Fibroblast of gingiva (primary cell): ENCODE measurements at places on chromosomes 11 and 22.

DNA sequence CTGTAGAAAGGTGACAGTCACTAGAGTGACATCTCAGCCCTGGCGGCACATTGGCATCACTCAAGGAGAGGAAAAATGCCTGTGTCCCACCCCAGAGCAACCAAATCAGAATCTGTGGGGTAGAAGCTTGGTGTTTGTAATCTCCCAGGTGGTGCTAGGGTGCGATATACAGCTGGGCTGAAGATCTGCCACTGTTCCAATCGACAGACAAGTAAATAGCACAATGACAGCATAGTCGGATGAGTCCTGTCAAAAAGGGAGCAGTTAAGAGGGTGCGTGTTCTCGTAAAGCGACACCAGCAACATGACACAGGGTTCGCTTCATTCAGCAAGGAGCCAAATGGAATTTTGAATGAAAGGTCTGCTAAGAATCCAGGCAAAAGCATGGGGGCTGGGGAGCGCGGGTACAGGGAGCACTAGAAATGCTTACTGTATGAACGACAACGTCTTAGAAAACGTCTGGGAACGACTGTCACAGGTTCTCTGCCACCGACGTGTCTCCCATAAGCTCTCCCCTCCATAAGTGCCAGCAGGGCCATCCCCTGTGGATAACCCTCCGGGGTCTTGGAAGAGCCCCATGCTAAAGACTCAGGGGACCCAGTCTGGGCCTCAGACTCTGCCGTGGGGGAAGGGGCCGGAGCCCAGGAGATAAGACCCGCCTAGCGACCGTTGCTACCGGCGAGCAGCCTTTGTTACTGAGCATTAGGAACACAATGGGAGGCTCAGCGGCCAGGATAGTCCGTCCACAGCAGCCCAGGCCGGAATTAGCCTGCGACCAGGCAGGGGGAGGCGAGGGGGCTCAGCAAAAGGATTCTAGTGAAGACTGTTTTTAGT lies 20.8 kb downstream of the ADA2 start:
- no peak for DNase-seq

DNA sequence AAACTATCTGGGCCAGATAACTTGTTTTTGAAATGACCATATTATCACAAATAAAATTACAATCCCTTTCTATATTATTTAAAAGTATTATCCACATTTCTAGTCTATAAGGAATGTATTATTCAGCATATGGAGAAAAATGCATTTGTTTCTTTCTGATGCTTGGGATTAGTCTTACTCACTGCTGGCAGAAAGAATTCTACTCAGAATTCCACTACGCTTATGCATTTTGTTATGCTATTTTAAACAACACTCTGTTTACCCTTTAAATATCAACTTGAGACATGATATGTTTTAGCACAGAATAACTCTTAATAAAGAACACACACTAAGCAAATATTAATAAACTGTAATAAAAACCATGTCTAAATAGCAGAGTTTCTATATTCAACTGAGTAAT lies 77.6 kb upstream of the ANO3 start:
- DNase-seq, result peak; percentile 34

DNA sequence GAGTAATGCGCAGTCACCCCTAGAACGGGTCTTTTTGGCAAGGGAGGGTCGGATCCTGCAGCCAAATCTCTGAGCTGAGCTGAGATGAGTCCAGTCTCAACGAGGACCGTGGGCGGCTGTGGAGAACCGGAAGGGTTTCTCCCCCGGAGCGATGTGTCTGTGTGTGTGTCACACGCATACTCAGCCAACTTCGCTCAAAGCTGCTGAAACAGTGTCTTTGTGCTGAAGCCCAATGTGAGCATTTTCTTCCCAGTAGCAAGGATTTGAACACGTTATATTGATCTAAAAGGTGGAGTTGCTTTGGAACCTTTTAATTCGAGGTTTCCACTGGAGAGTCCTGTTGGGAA lies 1.4 kb upstream of the CELSR1 start:
- no peak for DNase-seq

- DNase-seq, result no peak
Measured at GRCh38 chr22:43110444-43110926, at the start of gene BIK. TSS of gene BIK (plus strand) at chr22:43110750. CDS start at chr22:43124023, 13,273 bp downstream.

DNA sequence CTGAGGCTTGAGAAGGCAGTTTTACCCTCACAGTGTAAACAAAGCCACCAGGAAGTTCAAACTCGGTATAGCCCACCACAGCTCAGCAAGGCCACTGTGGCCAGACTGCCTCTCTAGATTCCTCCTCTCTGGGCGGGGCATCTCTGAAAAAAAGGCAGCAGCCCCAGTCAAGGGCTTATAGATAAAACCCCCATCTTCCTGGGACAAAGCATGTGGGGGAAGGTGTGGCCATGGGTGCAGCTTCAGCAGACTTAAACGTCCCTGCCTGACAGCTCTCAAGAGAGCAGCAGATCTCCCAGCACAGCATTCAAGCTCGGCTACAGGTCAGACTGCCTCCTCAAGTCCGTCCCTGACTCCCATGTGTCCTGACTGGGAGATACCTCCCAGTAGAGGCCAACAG lies 69.7 kb downstream of the TTC28 start:
- no peak for DNase-seq

DNA sequence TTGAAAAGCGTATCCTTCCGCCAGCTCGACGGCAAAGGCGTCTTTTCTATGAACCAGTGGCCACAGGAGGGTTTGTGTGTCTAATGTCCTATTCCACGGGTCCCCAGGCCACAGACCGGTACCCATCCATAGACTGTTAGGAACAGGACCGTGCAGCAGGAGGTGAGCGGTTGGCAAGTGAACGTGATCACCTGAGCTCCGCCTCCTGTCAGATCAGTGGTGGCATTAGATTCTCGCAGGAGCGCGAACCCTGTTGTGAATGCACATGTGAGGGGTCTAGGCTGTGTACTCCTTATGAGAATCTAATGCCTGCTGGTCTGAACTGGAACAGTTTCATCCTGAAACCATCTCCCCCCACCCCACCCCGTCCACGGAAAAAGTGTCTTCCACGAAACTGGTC lies 62.7 kb upstream of the KCNQ1OT1 start:
- DNase-seq, result no peak

DNA sequence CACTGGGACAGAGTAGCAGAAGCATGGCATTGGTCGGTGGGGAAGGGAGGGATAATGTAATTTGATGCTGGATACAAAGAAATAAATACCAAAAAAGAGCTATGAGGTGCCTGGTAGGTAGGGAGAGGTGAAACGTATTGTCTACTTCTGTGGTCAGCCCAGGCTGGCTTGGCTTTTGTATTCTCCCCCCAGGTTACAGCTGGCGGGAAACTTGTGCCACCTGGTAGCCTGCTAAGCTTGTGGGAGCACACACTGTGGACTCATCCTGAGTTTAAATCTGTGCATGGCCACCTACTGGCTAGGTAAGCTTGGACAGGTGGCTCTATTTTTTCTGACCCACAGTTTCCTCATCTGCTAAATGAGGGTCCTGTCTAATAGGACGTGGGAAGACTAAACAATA lies 165.2 kb upstream of the E2F8 start:
- no peak for DNase-seq

GRCh38 chr11:132551016-132551415 lies 981.3 kb downstream of the OPCML start:
- DNase-seq, result no peak

GRCh38 chr11:125177543-125177942 lies 13.0 kb downstream of the PKNOX2 start:
- no peak for DNase-seq

- DNase-seq, result peak; percentile 62
Measured at GRCh38 chr11:95595973-95596489, 193.6 kb downstream of the FAM76B start.

DNA sequence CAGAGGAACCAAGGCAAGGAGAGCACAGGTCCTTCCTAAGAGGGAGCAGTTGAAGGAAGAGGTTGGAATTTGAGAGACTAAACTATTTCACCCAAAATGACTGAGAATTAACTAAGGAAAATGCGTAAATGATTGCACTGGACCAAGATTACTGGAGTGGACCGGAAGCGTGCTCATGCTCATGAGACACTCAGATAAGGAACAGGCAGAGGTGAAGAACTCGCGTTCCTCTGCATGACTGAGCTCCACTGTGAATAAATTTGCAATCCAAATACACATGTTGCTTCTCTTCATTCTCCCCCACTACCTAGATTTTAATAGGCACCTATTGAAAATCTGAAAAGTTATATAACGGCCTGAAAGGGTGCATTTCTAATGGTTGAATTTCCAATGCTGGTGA lies 207.0 kb downstream of the KIRREL3 start:
- no peak for DNase-seq

DNA sequence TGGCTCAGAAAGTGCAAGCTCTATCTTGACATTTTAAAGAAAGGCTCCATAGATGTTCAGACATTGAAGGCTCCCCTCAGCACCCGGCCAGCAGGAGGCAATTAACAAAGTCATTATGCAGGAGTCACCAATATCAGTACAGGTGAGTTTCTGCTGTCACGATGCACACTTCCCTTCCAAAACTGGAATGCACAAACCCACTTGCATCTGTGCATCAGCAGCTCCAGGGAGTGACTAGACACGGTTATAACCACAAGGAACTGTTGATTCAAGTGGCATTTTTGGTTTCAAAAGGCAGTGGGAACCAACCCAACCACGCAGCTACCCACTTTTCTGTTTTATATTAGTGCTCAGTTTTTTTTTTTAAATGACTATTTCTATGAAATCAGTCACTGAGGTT lies 293.9 kb upstream of the NARS2 start:
- DNase-seq, result no peak

- DNase-seq, result no peak
Measured at GRCh38 chr11:123110397-123110796, 48.5 kb upstream of the HSPA8 start.

GRCh38 chr22:44870021-44870420 lies 117.6 kb downstream of the ARHGAP8 start:
- DNase-seq, result no peak

- DNase-seq, result no peak
Measured at GRCh38 chr11:96314326-96315020, 28.5 kb downstream of the MAML2 start.

DNA sequence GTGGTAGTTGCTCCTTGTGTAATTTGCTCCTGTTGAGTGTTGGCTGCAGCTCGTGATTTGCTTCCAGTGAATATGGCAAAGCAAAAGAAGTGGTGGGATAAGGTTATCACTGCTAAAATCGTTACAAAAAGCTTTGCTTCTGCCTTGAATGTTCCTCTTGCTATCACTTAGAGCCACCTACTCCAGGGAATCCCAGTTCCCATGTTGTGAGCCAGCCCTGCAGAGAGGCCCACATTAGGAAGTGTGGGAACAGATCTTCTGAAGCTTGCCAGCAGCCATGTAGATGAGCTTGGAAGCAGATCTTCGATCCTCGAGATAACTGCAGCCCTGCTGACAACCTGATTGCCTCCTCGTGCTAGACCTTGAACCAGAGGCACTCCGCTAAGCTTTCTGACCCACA lies 71.0 kb downstream of the SPECC1L start:
- no peak for DNase-seq

DNA sequence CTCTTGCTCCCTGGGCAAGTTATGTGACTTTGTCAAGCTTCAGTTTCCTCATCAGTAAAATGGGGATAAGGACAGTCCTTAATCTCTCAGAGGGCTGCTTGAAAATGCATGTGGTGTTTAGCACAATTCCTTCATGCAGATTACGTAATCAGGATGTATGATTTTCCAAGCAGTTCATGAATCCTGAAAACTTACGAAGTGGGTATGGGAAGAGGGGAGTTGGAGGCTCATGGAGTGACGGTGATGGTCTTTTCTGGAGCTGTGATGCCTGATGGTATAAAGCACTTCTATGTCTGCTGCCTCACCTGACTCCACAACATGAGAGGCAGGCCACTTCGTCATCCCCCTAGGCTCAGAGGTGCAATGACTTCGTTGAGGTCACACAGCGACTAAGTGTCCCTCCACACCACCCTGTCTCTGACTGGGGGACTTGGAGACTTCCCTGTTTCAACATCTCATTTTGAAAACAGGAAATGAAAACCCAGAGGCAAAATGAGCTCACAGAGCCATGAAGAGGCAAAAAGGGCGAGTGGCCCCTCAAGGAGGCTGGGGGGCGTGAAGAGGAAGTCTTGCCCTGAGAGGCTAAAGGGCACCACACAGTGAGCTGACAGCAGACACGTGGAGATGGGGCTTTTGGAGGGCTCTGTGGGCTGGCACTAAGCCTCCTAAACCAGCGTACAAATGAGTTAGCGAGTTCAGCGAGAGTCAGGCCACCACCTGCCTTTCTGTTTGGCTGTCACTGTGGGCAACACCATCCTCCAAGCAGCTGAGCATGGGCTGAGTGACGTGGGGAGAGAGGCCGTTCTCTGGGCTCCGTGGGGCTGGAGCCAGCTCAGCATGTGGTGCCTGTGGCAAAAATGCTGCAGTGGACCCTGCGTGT lies 10.1 kb downstream of the MCM5 start:
- no peak for DNase-seq

- no peak for DNase-seq
Measured at GRCh38 chr11:43866520-43866919, 14.1 kb upstream of the ALKBH3 start.

DNA sequence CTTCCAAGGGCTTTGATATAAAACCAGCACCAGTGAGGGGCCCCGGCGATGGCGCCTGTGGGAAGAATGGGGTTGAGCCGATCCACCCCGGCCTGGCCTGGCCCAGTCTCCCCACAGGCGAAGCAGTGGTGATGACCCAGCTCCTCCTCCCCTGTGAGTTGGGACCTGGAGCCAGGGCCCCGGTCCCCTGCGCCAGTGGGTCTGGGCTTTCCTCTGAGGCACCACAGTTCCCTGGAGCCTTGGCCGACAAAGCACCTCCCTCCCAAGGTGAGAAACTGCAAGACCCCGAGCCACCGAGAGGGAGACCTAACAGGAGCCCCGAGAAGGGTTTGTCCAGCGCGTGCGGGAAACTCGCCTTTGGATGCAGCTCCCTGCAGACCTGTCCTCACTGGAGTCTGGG lies 942.9 kb downstream of the BRD1 start:
- DNase-seq, result no peak

DNA sequence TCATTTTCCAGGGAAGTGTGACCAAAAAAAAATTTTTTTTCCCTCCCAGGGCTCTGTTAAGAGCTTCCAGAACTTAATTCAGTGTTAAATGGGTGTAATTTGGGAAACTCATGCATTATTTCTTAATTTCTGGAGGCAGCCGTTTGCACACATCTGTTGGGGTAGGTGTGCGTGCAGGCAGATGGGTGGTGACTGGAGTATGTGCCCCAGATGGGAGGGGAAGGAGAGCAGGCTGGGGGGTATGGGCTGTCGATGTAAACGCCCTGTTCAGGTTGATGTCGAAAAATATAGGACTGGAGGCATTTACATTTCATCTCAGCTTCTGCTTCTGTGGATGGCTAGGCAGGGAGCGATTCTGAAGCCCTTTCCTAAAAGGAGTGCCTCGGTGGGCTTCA lies 13.7 kb upstream of the SHISAL1 start:
- no peak for DNase-seq

GRCh38 chr11:71558996-71559395 lies 6.4 kb upstream of the KRTAP5-10 start:
- no peak for DNase-seq

- DNase-seq, result no peak
Measured at GRCh38 chr22:25449781-25450317, 114.6 kb upstream of the GRK3 start.

- DNase-seq, result no peak
Measured at GRCh38 chr11:8232849-8233606, 30.6 kb downstream of the LMO1 start.

- peak; percentile 90 for DNase-seq
Measured at GRCh38 chr11:10294290-10294953, 403 bp upstream of the SBF2 start.
